Progenitor cell of endocrine pancreas (in vitro differentiated cells): ENCODE measurements at places on chromosomes 12 and 14.

- no peak for DNase-seq
Measured at GRCh38 chr14:95486875-95487668, 29.4 kb downstream of the SYNE3 start.

DNA sequence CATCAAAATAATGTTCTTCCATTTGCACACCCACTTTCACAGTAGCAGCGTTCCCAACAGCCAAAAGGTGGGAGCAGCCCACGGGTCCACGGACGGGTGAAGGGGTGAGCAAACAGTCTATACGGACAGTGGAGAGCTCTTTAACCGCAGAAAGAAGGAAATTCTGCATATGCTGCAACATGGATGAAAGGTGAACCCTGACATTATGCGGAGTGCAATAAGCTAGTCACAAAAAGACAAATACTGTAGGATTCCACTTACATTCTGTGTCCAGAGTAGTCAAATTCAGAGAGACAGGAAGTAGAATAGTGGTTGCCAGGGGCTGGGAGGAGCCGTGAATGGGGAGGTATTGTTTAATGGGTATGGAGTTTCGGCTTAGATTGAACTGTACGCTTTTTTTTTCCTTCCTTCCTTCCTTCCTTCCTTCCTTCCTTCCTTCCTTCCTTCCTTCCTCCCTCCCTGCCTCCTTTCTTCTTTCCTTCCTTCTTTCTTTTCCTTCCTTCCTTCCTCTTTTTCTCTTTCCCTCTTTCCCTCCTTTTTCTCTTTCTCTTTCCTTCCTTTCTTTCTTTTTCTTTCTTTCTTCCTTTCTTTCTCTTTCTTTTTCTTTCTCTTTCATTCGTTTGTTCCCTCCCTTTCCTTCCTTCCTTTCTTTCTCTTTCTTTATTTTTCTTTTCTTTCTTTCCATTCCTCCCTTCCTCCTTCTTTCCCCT lies 15.8 kb upstream of the ANKRD9 start:
- DNase-seq: no peak

DNA sequence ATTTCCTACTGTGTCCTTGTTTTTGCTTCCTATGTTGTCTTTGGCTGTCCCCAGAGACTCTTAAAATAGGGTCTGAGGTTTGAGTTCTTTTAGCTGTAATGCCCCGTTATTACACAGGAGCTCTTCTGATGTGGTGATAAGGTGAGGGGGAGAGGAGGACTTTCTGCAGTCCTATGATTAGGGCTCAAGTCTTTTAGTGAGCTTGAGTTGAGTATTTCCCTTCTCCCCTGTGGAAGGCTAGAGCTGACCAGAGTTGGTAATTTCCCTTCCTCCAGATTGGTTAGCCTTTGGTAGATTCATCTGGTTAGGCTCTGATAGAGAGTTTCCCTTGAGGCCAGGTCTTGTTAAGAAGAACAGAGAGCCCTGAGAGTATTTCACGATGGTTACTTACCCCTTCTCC lies 4.3 kb upstream of the HIF1A start:
- DNase-seq: no peak

- no peak for DNase-seq
Measured at GRCh38 chr14:68770553-68771286, 22.1 kb downstream of the ZFP36L1 start.
